ENCODE measurements at places on chromosomes 7 and 10. TPM values are rescaled to one million over a fixed set of nuclear protein-coding genes. Genes with fewer than 3 reads are reported as not detected.

DNA sequence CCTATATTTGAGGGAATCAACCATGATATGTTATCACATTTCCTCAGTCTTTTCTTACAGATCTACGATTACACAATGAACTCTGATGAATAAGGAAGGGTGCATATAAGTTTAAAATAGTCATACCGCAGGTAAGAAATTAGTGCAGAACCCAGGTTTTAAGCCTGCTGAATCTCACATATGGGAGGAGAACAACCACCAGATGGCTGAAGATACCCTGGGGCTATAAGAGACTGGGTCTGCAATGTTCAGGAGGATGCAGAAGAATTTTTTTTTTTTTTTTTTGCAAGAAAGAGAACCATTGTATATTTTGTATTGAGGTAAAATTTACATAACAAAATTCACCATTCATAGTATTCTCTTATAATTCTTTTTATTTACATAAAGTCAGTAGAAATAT lies 372.3 kb upstream of the MYO3A start:
- DNase-seq: no peak

DNA sequence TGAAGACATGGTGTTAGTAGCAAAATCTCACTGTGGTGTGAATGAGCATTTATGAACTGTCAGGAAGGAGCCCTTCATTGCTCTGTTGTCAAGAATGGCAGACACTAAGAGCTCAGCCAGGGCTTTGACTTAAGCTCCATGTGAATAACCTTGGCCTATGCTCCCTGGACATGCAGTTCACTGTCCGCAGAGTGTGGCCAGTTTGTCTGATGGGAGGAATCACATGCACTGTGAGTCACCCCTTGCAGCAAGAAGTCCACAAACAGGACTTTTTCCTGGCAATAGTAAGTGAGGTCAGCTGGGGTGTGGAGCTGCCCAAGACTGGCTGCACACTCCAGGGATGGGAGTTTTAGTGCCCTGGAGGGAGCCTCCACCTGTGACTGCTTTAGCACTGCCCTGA lies 49.5 kb downstream of the ZNF37A start:
- no peak for DNase-seq

DNA sequence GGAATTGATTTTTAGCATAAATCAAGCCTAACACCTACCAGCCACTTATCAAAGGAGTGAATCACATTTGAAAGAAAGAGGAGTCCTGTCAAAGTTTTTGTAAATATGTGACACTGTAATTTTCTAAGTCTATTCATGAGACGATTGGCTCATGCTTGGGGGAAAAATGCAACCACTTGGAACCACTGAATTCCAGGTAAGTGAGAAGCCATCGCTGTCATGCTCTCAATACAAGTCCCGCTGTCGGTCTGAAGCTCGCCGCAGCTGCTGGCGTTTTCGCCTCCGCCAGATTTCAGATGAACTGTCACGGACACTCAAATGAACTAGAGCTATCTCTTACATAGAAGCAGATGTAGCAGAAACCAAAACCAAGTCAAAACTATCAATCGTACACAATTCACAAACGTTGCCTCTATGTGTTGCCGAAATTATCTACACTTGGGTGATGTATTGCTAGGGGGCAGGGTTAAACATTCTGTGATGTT lies 279.8 kb upstream of the FZD8 start:
- no peak for DNase-seq

- no peak for DNase-seq
Measured at GRCh38 chr7:79244482-79244881, 209.0 kb downstream of the MAGI2 start.

- DNase-seq: no peak
Measured at GRCh38 chr10:73413108-73413527, 740 bp downstream of the ANXA7 start.

DNA sequence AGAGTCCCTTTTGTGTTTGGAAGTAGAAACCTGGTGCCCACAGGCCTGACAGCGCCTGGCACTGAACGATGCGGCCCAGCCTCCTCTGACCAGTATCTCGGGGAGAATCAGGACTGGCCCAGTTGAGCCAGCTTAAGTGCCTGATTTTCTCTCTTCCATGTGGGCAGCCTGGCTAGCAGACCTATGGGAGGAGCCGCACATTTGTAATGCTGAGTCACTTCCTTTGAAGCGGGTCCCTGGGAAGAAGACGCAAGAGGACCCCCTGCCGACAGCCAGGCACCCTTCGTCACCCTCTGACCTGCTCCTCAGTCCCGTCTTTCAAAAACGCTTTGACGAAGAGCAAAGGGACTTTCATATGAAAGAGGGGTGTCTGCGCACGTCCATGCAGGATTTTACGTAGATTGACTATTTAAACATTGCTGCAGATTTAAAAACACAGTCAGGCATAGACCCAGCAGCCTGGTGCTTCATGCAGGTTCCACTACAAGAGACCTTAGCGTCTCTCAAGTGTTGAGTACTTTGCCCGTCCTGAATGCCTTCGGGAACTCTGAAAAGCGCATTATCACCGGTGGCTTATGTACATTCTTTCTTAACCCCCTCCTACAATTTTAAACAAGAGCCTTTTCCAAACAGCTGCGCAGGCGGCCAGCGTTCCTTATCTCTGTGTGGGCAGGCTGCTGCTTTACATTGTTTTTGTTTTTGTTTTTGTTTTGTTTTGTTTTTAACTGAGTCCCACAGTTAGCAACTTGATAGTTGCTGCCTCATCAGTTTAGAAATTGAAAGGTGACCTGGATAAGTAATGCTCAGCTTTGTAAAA lies 36.5 kb upstream of the AP5Z1 start:
- peak; percentile 70 for DNase-seq

DNA sequence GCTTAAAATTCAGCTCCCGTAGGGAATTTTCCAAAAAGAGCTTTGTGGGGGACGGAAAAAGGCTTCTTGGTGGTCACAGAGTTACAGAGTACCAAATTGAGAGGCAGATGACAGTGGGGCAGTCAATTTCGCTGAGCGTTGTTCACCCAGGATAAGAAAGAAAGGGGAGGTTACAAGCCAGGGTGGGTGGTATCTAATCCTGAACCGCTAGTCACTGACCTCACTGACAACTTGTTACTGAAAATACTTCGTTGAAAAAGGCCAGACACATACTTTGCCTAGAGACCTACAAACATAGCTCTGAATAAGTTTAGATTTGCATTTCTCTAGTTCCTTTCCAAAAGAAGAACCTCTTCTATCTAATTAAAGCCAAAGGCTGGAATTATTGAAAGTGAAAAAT lies at the start of gene CTNNA3:
Gene CTNNA3, minus strand, starts transcription at position 167 of the 400 bp plus-strand sequence.
- no peak for DNase-seq

- no peak for DNase-seq
Measured at GRCh38 chr10:101140950-101141615, 10.0 kb downstream of the TLX1 start.

DNA sequence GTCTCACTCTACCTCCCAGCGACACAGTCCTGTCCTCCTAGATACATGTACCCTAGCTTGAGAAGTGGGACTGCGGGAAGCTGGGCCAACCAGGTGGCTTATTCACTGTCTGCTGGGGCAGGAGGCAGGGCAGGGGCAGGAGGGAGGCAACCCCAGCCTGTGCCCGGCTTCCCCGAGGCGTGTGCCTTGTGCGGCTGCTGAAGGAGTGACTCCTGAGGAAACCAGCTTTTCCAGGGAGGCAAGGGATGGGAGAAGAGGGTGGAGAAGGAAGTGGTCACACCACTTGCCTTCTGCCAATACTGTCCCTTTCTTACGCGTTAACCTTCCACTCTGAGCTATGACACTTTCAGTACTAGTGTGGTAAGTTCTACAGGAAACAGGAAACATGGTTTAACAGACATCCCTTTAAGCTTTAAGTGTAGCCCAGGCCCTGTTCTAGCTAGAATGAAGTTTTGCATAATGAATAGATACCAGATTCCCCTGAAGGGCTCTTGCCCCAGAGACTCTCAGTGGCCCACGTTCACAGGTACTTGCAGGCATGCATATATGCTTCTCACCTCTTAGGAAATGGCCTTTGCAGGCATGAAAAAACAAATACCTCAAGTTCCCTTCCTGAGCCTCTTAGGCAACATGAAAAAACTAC lies 40.6 kb downstream of the SYPL1 start:
- peak; percentile 49 for DNase-seq

- no peak for DNase-seq
Measured at GRCh38 chr10:70557876-70558275, 44.7 kb downstream of the PRF1 start.

DNA sequence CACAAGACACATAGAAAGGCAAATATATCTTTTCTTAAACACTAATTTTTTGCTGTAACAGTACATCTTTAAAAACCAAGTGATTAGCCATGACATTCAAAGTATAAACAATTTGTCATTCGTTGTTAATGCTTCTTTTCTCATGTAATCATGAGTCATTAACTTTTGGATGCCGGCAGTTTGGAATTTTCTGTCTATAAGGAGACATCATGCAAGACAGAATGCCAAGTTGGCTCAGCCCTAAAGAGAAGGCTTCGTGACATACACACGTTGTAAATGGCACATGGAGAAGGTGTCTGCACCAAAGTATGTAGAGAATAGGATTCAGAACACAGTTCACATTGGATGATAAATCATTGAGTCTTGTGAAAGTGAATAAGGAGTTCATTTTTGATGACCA lies 35.9 kb downstream of the CCDC3 start:
- DNase-seq: no peak

DNA sequence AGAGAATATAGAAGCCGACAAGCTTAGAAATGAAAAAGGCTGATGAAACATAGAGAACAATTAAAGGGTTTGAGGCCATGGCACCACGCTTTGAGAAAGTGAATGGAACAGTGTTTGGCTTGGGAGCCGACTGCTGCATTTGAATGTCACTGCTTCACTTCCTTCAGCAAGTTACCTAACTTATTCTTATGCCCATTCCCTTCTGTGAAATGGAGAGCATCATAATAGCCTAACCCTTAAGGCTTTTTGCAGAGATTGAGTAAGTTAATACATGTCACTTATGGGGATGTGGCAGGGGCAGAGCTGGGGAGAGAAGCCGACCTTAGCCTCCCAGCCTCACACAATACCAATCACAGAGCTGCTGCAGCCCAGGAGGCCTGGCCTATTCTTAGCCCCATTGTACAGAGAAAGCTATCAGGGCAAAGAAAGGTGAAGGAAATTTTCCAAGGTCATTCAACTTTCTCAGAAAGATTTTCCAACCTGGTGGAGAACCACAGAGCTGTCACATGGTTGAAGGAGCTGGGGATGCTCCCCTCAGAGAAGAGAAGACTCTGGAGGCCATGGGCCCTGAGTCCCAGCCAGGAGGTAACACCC lies 186.0 kb upstream of the GDF10 start:
- no peak for DNase-seq

DNA sequence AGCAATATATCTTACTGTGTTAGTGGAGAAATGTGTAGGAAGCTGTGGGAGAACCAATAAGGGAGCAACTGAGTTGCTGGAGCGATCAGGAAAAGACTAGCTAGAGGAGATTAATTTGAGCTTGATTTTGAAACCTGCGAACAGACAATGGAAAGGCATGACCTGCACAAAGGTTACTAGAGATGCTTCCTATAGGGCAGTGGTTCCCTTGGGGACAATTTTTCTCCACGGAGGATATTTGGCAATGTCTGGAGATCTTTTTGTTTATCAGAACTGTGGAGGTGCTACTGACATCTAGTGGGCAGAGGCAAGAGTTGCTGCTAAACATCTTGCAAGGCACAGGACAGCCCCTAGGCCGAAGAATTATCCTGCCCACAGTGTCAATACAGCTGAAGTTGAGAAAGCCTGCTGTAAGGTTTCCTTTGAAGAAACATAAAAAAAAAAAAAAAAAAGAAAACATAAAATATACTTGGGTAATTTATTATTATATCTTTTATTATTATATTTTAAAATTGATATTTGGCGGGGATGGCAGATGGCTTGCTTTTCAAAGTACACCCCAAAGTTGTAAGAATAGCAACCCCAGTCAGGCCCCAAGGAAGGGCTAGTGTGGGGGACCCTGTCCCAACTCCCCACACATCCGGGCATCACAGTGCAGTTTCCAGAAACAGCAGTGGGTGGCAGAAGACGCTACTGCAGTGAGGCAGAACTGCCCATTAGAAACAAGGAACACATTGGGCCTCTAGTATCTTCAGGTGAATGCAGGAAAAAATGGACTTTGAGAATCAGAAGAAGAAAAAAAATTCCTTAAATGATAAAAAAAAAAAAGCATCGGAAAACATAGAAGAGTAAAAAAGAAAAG lies 481.6 kb downstream of the SH2D4B start:
- peak; percentile 43 for DNase-seq

DNA sequence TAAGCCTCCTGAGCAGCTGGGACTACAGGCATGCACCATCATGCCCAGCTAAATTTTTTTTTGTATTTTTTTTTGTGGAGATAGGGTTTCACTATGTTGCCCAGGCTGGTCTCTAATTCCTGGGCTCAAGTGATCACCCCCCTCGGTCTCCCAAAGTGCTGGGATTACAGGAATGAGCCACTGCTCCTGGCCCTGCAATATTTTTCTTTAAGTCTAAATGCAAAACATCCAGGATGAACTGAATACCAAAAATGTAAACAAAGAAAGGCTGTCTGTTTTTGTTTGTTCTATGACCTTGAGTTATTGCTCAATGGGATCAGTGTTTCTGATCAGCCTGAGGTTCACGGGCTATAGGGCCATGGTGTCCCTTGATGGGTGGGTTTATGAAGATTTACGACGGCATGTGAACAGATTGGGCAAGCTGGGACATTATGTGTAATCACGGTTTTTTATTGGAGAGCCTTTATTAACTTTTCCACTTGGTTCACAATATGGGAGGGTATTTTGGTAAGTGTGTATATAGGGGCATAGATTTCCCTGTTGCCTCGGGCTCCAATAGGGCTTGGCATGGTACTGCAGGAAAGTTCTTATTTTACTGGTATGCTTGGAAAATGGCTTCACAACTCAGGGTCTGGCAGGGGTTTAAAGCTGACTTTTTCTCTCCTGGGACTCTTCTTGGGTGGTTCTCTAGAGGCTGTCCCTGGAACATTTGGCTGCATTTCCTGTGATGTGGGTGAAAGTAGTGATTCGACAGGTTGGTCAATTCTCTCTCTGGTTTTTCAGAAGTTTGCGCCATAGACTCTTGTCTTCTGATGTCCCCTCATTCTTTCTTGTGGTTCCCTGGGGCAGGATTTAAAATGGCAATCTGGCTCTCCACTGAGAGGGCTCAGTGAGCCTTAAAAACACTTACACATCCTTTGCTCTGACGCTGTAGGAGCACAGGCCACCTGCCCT lies 41.6 kb downstream of the MRPS33 start:
- DNase-seq: no peak

- DNase-seq: no peak
Measured at GRCh38 chr7:66265566-66265965, 60.4 kb downstream of the TPST1 start.

- DNase-seq: no peak
Measured at GRCh38 chr10:114206902-114207301, 27.7 kb downstream of the TDRD1 start.

DNA sequence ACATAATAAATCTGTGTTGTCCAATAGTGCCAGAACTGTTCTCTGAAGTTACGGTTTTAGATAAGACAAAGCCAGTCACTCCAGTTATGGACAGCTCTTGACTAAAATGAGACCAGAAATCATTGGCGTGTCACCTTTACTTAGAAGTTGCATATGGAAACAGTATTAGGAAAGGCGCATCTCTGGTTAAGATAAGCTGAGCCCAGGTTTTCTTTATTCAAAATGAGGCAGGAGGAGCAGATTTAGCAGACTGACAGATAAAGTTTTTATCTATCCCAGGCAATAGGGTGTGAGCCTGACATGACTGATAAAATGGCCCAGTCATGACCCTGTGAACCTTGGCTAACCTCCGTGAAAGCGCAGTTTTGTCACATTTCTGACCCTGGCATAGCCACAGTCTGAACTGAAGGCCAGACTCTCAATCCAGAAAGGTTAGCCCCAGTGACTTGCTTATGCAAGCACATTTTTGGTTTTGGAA lies 4.2 kb downstream of the CYP26A1 start:
- DNase-seq: no peak

Gene PTER
- 13.3 TPM for total RNA-seq

Gene H2BK1
- 0.52 TPM for total RNA-seq

Gene TIMM23
- 41.5 TPM for total RNA-seq

Gene NPSR1
- not detected for total RNA-seq

Data from lung (tissue), 17 donors.